SJSA1 (cell line): ENCODE measurements at places on chromosomes 5 and 9. TPM values are rescaled to one million over a fixed set of nuclear protein-coding genes. Genes with fewer than 3 reads are reported as not detected.

DNA sequence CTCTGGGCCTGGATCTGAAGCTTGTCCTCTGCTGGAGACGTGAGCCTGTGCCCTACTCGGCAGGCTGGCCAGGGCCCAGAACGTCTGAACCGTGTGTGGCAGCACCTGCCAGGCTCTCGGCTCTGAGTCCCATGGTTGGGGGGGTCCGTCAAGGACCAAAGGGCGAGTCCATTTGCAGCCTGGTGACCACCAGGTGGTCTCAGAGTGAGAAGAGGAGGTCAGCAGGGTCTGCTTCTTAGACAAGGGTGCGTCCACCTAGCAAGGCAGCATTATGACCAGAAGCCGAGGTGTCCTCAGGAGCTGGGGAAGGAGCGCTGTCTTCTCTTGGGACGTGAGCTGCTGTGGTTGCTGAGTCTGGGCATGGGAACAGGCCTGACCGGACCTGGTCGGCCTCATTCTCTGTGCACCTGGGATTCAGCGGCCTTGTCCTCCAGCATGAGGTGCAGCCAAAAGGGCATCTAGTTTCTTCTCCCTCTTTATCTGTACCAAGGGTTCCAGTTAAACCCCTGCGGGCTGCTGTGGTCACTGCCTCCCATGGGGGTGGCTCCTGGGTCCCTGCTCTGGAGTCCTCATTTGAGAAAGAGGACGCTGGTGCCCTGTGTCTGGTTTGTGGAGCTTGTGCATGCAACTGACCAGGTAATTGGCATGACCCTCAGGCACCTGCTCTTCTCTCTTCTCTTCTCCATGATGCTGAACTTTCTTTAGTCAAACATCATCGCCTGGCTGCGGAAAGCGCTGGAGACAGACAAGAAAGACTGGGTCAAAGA lies 14.4 kb downstream of the EXOC3 start:
- DNase-seq, result peak; percentile 43
- peaks cover 24% of the 10 kb centered on the region for H3K4me1 ChIP-seq

DNA sequence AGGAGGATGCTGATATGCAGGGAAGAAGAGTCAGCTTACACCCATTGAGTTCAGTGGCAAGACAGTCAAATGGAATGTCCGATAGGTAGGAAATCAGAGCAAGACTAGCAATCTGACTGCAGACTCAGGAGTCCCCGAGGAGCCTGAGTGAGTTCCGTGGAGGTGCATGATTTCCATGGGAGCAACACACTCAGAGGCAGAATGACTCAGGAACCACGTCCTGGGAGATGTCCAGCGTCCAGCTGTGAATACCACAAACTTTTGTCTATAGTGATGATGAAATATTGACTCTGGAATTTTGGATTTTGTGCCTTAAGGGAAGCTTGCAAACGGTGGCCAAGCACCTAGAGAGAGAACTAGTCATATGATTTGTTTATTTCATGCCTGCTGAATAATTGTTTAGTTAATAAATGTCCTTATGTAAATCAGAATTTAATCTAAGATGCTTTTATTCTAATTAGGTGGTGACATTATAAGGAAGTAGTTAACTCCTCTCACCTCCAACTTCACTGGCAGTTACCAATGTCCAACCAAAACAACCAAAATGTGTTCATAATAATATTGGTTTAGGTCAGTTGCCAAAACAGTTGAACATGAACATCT lies 100.4 kb downstream of the PDE4D start:
- H3K27ac ChIP-seq, result peak overlapping the region; percentile 3; the same call in 1 of the 2 replicates
- H3K4me1 ChIP-seq, result peaks cover 31% of the 10 kb centered on the region
- no peaks in the 10 kb centered on the region for H3K27me3 ChIP-seq
- H3K36me3 ChIP-seq, result no peaks in the 10 kb centered on the region

SLC6A3 gene
- not detected in 2 replicates for total RNA-seq

BARHL1 gene
- total RNA-seq, result not detected in 2 replicates

CDC20B gene
- total RNA-seq, result not detected in 2 replicates

PCDHGB5 gene
- total RNA-seq, result 1.1 and 3.6 TPM in 2 replicates

ZFP62 gene
- 14.3 and 19.8 TPM in 2 replicates for total RNA-seq
